ENCODE measurements at places on chromosomes 11 and 22.

DNA sequence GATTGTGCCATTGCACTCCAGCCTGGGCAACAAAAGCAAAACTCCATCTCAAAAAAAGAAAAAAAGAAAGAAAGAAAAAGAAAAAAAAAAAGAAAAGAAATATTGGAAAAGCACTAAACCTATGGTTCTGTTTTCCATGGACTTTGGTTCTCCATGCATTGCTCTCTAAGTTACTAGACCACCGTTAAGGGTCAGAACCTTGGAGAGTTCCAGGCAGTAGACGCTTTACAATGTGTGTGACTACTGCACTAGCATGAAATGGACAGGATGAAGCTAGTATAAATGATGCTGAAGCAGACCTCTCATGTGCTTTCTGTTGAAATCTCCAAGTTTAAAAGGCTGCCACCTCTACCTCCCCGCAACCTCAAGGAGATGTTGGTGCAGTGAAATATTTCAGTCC lies 63.5 kb downstream of the SIK2 start:
- DNase-seq: no peak

GRCh38 chr11:16805938-16806337 lies 67.5 kb downstream of the C11orf58 start:
- no peak for DNase-seq

GRCh38 chr11:61785837-61786402 lies 6.5 kb downstream of the TMEM258 start:
- DNase-seq: no peak

DNA sequence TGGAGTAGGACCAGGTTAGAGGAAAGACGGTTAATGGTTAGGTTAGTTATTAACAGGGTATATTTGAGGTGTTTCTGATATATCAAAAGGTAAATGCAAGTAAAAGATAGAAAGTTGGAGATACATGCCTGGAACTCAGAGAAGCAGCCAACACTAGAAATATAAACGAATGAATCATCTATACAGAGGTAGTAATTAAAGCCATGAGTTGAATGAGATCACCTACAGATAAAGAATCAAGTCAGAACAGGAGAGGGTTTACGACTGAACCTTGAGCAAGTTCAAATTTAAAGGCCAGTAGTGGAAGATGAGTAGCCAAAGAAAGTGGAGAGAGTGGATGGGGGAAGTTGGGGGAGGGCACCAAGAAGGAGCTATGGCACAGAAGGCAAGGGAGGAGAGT lies 73.9 kb downstream of the SPON1 start:
- DNase-seq: no peak

GRCh38 chr11:20672575-20672974 lies 3.2 kb downstream of the NELL1 start:
- no peak for DNase-seq

DNA sequence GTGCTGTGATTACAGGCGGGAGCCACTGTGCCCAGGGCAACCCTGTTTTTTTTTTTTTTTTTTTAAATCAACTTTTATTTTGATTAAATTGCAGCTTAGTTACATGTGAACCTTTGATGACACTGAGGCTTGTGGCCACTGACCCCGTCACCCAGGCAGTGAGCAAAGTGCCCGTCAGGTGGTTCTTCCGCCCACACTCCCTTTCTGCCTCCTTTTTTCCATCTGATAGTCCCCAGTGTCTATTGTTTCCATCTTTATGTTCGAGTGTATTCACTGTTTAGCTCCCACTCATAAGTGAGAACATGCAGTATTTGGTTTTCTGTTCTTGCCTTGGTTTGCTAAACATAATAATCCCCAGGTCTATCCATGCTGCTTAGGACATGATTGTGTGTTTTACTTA lies 110.9 kb upstream of the GRK3 start:
- DNase-seq: no peak

GRCh38 chr22:39384750-39385480 lies 14.7 kb upstream of the TAB1 start:
- DNase-seq: no peak

- no peak for DNase-seq
These were observed 122.3 kb downstream of the RCN1 start for GRCh38 chr11:32213223-32213622.

GRCh38 chr11:111185266-111185665 lies 60.3 kb upstream of the POU2AF2 start:
- no peak for DNase-seq

GRCh38 chr11:28142724-28143123 lies 34.5 kb downstream of the METTL15 start:
- no peak for DNase-seq

DNA sequence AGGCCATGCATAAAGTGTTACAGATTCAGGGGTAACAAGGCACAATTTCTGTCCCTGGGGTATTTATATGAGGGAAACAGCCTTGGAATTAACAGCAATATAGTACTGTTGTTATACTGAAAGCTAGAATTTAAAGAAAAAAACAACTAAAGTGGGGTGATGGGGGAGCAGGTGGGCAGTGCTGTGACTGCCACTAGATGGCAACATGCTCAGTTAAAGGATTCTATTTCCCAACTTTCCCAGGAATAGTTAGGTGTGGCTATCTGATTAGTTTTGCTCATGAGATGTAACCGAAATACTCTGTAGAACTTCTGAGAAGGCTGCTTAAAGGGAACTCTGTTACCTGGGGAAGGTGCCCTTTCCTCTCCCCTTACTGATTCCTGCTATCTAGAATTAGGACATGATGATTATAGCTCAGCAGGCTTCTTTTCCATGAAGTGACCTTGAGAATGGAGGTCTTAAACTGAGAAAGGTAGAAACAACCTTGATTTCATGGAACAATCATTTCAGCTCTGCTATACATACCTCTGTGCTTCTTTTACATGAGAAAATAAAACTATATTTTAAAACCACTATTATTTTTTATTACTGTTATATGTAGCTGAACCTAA lies 102.6 kb downstream of the RELT start:
- no peak for DNase-seq

DNA sequence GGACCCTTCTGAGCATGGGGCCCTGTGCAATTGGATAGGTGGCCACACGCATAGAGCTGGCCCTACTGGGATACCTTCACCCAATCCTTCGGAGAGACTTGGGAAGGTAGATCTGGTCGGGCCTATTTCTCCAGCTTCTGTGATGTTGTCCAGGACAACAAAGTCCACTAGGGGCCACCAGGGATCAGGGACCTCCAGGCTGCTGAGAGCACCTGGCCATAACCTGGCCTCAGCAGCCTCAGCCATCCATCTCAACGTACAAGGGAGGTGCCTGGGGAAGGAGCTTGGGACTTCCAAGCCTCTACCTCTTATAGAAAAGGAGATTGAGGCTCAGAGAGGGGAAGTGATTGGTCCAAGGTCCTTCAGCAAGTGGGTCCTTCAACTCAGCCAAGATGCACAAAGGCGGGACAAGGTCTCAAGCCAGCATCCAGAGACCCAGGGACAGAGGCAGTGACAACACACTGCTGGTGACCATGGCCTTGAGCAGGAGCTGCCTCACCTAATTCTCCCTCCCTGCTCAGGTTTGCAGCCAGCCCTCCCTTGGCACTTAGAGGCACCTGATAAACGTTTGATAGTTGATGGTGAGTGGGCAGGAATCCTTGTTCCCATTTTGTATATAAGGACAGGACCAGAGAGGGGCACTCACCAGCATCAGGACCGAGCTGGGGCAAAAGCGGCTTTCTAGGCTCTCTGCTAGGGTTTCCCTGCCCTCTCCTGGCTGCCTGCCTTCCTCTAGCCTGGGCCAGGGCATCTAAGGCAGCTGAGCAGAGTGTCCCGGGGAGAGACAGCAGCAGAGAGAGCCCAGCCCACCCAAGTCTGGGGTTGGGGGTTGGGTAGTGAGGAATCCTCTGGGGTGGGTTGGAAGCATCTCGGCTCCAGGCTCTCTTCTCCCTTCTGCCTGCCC lies 4.5 kb downstream of the RAC2 start:
- no peak for DNase-seq

DNA sequence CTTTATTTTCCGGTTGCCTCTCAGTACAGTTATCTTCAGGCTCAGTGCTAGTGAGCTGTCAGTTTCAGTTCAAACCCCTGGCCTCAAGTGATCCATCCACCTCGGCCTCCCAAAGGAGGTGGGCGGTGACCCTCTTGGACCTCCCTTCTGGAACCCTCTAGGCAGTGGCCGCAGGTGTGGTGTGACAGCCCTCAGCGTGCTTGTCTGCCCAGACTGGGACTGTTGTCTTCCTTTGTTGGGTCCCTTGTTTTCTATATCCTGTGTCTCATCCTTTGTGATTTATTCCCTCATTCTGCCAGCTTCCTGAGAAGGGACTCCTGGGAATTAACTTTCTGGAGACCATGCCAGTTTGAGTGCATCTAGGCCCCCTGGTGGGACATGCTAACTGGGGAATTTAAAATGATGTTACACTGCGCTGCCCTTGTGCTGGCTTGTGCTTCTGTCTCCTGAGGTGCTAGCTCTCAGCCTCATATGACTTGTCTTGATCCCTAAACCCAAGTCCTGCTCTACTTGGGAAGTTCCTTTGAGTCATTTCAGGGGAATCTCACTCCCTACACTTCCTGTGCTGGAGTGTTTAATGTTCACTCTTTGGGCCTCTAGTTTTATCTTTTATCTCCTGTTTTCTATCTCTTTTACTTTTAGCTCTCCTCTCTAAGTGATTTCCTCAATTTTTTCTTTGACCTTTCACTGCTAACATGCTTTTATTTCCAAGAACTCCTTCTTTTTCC lies 19.4 kb downstream of the MED15 start:
- no peak for DNase-seq
